SK-MEL-5 (cell line): ENCODE measurements at places on chromosomes 11 and 22.

DNA sequence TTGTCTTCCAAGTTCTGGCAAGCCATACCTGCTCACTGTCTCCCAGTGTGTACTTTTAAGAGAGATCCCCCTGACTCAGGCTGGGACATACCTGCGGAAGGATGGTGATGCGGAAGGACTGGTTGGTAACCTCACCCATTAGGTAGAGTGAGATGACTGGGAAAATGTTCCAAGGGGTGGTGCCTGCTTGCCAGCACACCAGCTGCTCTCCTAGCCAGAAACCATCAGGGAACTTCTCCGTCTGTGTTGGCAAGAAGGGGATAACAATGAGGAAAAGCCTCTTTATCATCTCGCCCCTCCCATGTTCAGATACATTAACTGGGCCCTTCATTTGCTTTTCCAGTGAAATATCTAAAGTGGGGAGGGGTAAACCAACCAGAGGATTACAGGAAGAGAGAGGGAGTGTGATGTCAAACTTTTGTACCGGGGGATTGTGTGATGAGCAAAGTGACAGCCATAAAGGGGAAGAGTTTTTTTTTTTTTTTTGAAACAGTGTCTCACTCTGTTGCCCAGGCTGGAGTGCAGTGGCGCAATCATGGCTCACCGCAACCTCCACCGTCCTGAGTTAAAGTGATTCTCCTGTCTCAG, at the start of gene BACE1-AS:
Gene BACE1-AS (plus strand): TSS at position 538 of the 588 bp plus-strand sequence.
- no peak for DNase-seq

- DNase-seq, result no peak
Measured at GRCh38 chr22:46355996-46356471, 20.5 kb downstream of the TRMU start.

DNA sequence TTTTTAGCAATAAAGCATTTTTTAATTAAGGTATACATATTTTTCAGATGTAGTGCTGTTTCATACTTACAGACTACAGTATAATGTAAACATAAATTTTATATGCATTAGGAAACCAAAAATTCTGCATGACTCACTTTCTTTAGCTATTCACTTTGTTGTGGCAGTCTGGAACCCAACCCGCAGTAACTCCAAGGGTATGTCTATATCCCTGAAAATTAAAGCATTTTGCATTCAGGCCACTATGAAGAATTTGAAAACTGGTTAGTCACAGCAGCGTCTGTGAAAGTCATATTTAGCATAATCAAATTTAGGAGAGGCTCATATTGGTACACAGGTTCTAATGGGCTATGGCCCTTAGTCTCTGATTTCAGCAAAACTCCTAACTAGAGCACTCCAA, 46.8 kb downstream of the BBOX1 start:
- DNase-seq, result no peak

GRCh38 chr11:86589856-86590589, 82.4 kb downstream of the ME3 start:
- no peak for DNase-seq

DNA sequence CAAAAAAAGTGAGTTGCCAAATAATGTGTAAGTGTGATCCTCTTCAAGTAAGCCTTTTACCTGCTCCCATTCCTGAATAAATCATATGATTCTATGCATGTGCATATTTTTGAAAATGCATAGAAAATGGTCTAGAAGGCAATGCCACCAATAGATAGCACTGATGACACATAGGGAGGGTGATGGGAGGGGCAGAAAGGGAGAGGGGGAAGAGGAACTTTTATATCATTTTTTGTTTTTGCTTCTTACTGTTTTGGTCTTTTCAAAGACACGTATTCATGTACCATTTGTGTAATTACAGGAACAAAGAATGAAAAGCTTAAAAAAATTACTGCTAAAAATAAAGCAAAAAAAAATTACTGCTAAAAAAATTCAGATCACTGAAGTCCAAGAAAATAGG, 60.8 kb downstream of the C11orf58 start:
- DNase-seq, result no peak

GRCh38 chr22:29816128-29816527, 21.9 kb downstream of the ASCC2 start:
- DNase-seq, result no peak

- peak; percentile 89 for DNase-seq
Measured at GRCh38 chr22:29716814-29717545, 2.8 kb upstream of the CABP7 start.

DNA sequence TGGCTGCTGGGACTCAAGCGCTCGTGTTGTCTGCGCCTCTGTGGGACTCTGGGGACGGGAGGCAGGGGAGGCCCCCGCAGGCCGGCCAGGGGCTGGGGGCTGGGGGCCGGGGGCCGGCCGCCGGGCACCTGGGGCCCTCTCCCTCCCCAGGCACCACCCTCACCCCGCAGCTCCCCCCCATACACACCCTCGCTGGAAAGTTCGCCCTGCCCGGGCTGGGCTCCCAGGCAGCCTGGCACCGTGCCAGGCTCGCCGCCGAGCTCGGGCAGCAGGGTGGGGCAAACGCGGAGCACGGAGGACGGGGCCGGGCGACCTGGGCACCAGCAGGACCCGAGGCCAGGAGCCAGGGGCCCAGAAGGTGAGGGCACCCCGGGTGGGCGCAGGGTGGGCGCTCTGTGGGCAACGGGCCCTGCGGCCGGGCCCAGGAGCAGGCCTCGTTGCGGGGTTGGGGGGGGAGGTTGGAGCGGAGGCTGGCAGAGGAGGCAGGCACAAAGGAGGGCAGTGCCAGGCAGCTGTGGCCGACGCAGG, 76.7 kb upstream of the WNT7B start:
- DNase-seq, result peak; percentile 53
